Activated T-cell treated with anti-CD3 and anti-CD28 coated beads, Interleukin-2, amount 50 U/mL, for 4 hours (primary cell): ENCODE measurements at places on chromosomes 11 and 22.
A peak's percentile ranks its signal among the peaks of the same experiment; 100 is the strongest.

GRCh38 chr22:28034760-28035401, 115.8 kb upstream of the PITPNB start:
- DNase-seq, result no peak

DNA sequence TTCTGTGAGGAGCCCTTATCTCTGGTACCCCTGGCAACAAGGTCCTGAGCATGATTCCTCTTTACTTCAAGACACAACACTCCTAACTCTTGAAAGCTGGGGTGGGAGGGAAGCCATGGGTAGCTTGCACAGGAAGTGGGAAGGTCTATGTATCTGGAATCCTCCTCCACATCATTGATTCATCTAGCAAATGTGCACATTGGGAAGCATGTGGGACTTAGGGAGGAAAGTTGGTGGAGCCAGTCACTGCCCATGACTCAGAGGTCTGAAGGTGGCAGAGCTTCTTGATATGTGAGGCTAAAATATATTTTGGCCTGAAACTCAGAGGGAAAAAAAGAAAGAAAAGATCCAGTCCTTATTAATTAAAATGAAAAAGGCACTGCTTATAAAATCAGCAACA, 1000.9 kb downstream of the DLG2 start:
- no peak for DNase-seq

DNA sequence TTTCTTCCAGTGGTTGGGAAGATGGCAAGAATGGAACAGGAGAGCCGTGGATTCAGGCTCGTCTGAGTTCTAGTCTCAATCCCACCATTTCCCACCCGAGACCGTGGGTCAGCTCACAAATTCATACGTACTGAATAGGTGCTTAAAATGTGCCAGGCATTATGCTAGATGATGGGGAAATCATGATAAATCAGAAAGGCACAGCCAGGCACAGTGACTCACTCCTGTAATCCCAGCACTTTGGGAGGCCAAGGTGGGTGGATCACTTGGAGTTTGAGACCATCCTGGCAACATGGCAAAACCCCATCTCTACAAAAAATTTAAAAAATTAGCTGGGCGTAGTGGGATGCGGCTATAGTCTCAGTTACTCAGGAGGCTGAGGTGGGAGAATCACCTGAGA, 7.1 kb downstream of the TRIOBP start:
- no peak for DNase-seq

GRCh38 chr22:44799077-44799945, 46.9 kb downstream of the ARHGAP8 start:
- no peak for DNase-seq

GRCh38 chr11:23315286-23315685, 455.0 kb upstream of the CCDC179 start:
- no peak for DNase-seq

GRCh38 chr22:25281675-25282345, 62.4 kb downstream of the CRYBB2 start:
- DNase-seq, result no peak

- no peak for DNase-seq
Measured at GRCh38 chr11:15692739-15693138, 578.0 kb downstream of the INSC start.

GRCh38 chr11:34425360-34425759, 13.4 kb upstream of the CAT start:
- DNase-seq, result no peak

DNA sequence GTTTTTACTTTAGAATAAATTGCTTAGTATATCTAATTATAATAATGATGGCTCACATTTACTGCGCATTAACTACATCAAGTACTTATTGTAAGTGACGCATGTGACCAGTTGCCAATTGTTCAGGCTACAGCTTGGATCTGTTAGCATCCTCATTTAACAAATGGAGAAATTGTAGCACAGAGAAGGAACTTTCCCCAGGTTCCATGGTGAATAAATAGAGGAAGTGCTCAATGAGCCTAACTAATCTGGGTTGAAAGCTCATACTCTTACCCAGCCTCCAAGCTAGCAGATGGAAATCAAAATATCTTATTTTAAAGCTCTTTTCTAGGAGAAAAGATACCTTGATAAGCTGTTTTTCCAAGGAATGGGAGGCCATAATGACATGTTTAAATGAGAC, 19.8 kb downstream of the MMP27 start:
- DNase-seq, result no peak

DNA sequence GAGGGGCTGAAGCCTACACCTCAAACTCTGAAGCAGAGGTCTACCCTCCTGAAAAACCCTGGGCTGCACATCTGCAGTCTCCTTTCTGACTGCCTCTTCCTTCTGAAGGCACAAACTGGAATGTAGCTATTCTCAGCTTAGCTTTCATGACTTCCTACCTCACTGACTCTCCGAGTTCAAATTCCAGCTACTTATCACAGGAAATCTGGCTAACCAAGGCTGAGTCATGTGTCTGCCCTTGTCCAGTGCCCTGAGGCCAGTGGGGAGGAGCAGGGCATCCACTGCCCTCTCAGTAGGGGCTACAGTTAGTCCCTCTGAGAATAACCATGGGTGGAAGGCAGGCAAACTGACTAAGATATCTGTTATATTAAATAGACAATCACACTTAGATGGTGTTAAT, 29.2 kb downstream of the PDGFD start:
- no peak for DNase-seq

DNA sequence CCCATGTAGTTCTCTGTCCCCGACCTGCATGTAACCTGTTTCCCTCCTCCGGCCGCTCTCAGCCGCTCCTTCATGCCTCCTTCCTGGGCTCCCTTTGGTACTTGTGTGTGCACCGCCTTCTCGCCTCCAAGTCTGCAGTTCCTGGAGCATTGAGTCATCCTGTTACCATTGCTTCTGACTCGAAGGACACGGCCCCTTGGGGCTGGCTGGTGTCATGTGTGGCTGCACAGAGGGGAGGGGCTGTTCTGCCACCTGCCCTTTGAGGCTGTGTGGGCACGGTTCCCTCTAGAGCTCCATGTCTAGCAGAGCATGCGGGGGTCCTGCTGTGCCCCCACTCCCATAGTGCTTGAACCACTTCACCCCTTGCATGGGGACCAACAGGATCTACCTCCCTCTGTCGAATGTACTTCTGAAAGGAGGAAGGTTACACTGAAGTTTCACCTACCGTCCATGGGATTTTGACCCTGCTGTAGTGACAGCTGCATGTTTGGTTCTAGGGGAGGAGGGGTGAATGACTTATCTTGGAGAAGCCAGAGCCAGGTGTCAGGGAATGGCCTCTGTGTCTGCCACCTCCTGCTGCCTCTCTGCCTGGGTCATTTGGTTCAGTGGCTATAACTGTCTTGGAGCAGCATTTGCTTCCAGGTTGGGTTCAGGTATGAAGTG, 39.6 kb downstream of the BCR start:
- peak; percentile 48 for DNase-seq

DNA sequence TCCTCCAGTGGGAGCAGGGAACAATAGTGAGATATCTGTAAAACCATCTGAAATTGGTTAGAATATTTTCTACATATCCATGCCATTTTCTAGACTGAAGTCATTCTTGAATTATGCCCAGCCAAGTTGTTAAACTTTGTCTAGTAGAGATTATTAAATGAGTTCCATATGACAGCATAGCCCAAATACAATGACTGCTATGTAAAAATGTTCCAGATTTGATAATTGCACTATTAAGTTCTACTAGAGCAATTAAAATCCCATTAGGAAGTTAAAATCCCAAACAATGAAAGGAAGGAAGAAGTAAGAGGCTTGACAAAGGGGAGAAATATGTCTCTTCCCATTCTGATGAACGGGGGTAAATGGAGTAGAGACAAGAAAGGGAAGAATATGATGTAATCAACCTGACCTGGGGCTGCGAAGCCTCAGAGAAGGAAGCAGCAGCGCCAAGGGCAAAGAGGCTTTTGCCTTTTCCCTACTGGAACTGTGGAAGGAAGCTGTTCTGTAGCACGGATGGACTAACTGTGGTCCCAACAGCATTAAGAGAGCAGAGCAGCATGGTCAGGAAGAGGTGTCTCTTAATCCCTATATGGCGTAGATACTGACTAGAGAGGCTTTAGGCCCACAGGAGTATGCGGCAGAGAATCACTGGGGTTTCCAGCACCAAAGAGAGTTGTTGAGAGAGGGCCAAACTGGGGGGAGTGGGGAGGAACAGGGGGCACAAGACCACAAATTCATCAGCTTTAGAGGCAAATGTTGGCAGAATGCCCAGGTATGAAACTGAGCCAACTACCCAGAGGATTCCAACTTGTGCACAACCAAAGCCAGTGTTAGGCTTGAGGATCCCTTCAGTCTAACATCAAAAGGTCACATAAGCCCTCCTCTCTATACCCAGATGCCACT, 26.7 kb downstream of the RRP8 start:
- DNase-seq, result no peak

DNA sequence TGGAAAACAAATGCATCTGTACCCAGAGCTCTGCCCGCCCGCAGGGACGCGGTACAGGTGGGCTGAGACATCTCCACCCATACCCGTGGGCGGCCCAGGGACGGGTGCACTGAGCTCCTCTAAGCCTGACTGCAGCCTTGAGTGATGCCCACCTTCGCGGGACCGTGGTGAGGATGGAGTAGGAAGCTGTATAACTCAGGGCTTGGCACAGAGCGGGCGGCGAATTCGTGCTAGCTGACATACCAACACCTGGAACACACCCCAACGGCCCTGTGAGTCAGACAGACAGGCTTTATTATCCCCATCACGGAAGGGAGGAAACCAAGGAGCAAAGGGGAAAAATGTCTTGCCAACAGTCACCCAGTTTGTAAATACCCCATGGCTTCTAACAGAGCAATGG, 61.9 kb downstream of the SMCO4 start:
- no peak for DNase-seq

DNA sequence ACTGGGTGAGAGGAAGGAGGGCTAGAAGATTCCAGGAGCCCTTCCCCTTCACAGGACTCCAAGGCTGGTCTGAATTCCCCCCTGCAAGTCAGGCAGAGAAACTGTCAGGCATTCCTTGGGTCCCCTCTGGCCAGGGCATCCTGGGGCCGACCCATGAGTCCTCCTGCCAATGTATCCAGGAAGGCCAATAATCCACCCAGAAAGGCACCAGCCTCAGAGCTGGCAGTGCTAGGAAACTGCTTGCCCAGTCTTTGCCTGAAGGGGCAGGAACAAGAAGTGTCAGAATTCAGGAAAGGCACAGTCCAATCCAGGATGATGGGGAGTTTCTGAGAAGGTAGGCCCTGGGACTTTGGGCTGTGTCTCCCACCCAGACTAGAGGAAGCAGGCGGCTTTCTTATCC, 41.0 kb downstream of the BUD13 start:
- no peak for DNase-seq

DNA sequence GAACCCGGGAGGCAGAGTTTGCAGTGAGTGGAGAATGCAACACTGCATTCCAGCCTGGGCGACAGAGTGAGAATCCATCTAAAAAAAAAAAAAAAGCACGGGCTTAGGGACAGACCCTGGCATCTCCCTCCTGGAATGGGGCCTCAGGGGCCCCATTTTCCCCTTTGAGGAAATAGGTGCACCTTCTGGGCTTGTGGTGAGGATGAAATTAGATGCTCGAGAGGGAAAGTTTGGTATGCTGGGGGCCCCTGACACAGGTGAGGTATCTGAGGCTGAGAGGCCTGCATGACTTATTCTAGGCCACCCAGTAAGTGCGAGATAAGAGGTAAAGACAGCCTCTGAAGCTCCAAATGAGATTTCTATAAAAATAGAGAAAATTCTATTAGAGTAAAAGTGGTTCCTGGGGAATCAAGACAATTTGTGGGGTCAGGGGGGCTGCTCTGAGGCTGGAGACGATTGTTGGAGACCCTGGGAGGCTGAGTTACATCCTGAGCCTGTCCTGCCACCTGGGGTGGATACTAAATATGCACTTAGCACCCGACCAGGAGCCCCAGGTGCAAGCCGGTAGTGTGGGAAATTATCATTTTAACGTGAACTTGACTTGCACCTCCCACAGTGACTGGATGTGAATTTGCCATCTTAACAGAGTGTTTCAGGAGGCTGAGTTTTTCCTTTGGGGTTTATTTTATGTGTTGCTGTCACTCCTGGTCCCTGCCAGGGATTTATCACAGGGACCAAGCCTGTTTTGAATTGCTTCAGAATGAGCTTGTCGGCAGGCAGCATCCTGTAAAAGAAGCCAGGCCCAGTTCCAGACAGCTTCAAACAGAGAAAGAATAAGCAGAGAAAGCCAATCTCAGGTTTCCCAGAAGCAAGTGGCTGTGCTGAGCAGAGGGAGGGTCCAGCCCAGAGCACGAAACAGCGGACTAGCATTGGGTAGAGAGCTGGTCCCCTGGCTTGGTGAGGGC, 48.4 kb upstream of the TSKU start:
- DNase-seq, result no peak

DNA sequence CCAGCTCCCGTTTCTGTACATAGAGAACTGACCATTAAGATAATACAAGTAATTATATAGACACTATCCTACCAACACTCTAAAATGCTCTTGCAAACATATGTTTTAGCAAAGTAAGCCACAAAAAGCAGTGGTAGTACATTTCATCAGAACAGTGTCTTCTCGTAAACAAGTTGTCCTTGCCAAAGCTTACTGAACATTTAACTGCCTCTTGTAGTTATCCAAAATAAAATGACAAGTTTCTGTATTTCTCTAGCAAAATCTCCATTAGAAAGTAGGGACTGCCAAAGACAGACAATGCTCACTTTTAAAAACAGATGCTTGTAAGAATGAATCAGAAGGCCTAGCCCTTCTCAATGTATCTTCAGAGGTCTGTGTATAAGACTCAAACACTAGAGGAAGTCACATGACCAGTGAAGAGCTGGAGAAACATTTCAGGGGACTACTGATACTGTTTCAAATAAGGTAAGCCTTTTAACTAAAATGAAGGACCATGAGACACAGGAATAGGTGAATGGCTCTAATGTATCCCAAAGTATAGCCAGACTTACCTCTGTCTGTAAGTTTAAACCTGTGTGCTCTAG, 7.8 kb upstream of the ZC3H12C start:
- DNase-seq, result no peak

GRCh38 chr11:132595246-132595645, 937.1 kb downstream of the OPCML start:
- no peak for DNase-seq

GRCh38 chr11:72594493-72595291, 79.5 kb downstream of the PDE2A start:
- no peak for DNase-seq

DNA sequence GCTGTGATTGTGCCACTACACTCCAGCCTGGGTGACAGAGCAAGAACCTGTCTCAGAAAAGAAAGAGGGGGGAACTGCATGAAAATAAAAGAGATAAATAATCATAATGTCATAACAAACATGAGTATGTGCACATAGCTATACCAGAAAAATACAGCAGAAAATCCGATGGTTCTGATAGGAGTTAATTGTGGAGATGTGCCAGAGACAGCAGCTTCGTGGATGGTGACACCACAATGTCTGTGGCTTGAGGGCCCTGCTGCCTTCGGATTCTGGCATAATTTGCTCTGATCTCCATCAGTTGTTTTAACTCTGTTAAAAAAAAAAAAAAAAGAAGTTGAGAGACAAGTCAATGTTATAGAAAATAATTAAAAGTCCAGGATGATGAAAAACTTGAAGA, 292.2 kb upstream of the MPPED2 start:
- no peak for DNase-seq

DNA sequence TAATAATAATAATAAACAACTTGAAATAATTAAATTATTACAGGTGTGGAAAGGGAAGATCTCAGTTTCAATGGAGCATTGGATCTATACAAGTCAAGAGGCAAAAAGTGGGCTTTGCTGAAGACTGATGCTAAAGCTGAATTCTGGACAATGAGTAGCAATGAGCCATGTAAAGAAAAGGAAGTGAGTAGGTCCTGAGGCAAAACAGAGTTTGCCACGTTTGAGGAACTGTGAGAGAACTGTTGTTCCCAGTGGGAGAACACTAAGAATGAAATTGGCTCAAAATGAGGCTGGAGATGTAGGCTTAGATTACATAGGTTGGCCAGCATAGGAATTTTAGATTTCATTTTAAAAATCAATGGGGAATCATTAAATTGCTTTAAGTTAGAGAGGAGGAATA, 33.9 kb upstream of the TEAD1 start:
- DNase-seq, result no peak
